ENCODE measurements at places on chromosomes 6 and 20. TPM values are rescaled to one million over a fixed set of nuclear protein-coding genes. Genes with fewer than 3 reads are reported as not detected.

SMOC2 gene
- 33.1 TPM for total RNA-seq

DNA sequence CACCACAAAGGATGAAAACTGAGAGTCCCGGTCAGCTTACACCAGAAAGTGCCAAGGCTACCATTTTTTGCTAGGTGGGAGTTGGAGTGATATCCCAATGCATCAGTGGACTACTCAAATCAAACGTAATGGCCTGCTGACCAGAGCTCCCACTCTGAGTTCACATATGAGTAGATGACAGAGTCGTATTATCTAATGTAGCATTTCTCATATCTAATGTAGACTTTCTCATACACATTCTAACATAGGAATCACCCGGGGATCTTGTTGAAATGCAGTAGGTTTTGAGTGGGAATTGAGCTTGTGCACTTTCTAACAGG lies 38.4 kb upstream of the FUCA2 start:
- no peak overlapping the region for H3K27ac ChIP-seq
- DNase-seq: no peak
- H3K4me3 ChIP-seq: no peak overlapping the region
- no peaks in the 10 kb centered on the region for H3K4me1 ChIP-seq
- no peaks in the 10 kb centered on the region for H3K36me3 ChIP-seq

DNA sequence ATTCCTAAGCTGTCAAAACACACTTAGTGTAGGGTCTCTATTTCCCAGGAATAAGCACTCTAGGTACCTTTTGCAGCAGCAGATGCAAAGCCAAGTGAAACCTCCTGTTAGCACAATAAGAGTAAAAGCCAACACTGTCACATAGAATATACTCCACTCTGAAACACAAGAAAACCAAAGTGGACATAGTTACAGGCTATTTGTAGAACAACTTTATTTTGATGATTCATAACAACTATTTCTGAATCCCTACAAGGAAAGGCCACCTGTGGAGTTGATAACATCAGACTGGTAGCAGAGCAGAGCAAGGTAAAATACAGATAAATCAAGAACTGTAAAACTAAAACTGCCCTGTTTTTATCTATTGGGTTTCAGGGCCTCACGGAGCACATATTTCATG lies 59.7 kb downstream of the ALDH5A1 start:
- no peaks in the 10 kb centered on the region for H3K4me1 ChIP-seq
- no peak overlapping the region for H3K27ac ChIP-seq
- no peaks in the 10 kb centered on the region for H3K36me3 ChIP-seq
- H3K4me3 ChIP-seq: no peak overlapping the region
- no peak for DNase-seq

- no peaks in the 10 kb centered on the region for H3K36me3 ChIP-seq
- no peak overlapping the region for H3K27ac ChIP-seq
- DNase-seq: no peak
- H3K4me1 ChIP-seq: peaks cover 14% of the 10 kb centered on the region
- H3K27me3 ChIP-seq: no peaks in the 10 kb centered on the region
- H3K4me3 ChIP-seq: peak overlapping the region; percentile 78
Observed at GRCh38 chr6:145733810-145734209, 1.5 kb downstream of the EPM2A start.

OXT gene
- total RNA-seq: not detected

RIMS1 gene
- total RNA-seq: 3.9 TPM

DNA sequence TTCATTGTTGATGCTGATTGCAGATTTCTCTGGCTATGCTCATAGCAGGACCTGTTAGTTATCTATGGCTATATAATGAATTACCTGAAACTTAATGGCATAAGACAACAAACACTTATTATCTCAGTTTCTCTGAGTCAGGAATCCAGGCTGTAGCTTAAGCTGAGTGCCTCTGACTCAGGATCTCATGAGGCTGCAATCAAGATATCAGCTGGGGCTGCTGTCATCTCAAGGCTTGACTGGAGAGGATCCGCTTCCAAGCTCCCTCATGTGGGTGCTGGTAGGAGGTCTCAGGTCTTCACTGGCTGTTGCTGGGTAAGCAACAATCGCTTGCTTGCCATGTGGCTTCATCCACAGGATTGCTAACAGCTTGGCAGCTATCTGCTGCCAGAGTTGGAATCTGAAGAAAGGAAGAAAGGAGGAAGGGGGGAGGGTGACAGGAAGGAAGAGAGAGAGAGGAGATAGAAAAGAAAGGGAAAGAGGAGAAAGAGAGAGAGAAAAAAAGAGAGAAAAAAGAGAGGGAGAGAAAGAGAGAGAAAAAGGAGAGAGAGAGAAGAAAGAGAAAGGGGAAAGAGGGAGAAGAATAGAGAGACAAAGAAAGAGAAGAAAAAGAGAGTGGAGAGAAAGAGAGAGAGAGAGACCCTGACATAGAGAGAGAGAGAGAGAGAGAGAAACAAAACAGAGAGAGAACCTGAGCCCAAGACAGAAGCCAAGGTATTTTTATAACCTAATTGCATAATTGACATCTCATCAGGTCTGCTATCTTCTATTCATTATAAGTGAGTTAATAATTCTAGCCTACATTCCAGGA lies 579.0 kb upstream of the BTBD3 start:
- H3K4me3 ChIP-seq: no peak overlapping the region
- H3K4me1 ChIP-seq: no peaks in the 10 kb centered on the region
- DNase-seq: no peak
- H3K36me3 ChIP-seq: no peaks in the 10 kb centered on the region

GRCh38 chr20:19976595-19977372 lies 40.4 kb upstream of the NAA20 start:
- peaks cover 28% of the 10 kb centered on the region for H3K36me3 ChIP-seq
- H3K4me1 ChIP-seq: peaks cover 83% of the 10 kb centered on the region
- H3K4me3 ChIP-seq: peak overlapping the region; percentile 63
- DNase-seq: peak; percentile 84

DNA sequence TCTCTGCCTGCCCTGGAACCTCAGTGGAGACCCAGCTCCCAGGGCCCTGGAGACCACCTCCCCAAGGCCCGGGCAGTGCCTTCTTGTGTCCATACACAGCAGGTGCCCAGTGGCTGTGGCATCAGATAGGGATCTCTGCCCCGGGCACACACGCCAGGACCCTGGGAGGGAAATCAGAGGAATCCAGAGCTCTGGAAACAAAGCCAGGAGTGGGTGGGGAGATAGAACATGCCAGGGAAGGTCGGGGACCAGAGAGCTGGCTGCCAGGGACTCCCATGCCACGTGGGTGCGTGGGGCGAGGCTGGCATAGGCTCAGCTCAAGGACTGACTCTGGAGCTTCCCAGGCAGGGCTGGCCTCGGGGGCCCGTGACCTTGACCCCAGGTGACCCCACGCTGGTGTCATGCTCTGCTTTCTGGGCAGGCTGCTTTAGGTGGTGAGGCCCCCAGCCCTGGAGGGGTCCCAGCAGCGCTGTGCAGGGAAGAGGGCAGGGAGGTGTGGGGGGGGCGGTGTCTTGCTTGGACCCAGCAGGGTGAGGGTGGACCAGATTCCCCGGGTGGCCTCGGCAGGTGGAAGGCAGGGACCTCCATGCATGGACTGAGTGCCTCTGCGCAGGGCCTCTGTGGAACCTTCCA lies 17.6 kb upstream of the GATA5 start:
- H3K4me1 ChIP-seq: peaks cover 10% of the 10 kb centered on the region
- H3K27me3 ChIP-seq: peaks cover 6% of the 10 kb centered on the region
- no peaks in the 10 kb centered on the region for H3K36me3 ChIP-seq

DNA sequence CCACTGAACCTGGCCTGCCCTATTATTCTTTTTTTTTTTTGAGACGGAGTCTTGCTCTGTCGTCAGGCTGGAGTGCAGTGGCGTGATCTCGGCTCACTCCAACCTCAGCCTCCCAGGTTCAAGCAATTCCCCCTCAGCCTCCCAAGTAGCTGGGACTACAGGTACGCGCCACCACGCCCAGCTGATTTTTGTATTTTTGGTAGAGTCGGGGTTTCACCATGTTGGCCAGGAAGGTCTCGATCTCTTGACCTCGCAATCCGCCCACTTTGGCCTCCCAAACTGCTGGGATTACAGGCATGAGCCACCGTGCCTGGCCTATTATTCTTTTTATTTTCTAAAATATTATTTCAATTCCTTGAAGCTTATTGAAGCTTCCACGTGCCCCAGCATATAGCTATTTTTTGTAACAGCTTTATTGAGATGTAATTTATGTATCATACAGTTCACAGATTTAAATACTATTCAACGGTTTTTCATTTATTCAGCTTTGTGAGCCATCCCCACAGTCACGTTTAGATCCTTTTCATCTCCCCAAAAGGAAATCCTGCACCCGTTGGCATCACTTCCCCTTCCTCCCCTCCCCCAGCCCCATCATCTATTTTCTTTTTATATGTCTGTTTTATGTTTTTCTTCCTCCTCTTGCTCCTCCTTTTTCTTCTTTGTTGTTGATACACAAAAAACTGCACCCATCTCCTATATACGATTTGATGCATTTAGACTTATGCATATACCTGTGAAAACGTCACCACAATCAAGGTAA lies 13.5 kb upstream of the MDFI start:
- H3K27me3 ChIP-seq: no peaks in the 10 kb centered on the region
- H3K36me3 ChIP-seq: no peaks in the 10 kb centered on the region
- no peak overlapping the region for H3K27ac ChIP-seq
- no peaks in the 10 kb centered on the region for H3K4me1 ChIP-seq

DDO gene
- 7.1 TPM for total RNA-seq

DNA sequence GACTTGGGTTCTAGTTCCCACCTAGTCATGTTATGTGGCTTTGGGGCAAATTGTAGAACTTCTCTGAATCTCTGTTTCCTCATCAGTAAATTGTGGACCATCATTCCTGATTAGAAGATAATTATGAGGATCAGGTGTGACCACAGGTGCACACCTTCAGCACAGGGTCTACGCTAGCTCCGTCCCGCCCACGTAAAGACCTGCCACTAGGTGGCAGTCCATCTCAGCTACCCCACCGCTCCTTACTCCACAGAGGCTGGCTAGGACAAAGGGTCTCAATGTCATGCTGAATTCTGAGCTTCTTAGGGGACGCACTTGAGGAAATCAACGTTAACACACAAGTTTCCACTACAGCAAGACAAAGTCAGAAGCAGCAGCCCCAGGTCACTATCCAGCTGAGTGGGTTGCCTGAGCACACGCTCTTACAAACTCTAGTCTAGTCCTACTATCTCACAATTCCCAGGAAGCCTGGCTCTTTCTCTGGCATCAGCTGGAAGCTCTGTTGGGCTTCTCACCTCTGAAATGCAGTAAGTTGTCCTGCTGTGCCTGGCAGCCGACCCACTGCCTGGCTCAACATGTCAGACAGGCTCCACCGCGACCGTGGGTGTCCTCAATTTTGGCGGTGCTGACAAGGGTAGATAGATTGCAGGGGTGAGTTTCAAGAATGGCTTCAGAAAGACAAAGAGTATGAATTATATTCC lies 2.0 kb upstream of the PLCG1 start:
- peak; percentile 74 for DNase-seq
- no peaks in the 10 kb centered on the region for H3K27me3 ChIP-seq
- H3K36me3 ChIP-seq: no peaks in the 10 kb centered on the region
- no peak overlapping the region for H3K27ac ChIP-seq
- no peak overlapping the region for H3K4me3 ChIP-seq
